CD4-positive, alpha-beta T cell treated with Interleukin-2 at 100 ng/mL for 4 hours (primary cell): ENCODE measurements at places on chromosomes 5 and 9.
A peak's percentile ranks its signal among the peaks of the same experiment; 100 is the strongest.

DNA sequence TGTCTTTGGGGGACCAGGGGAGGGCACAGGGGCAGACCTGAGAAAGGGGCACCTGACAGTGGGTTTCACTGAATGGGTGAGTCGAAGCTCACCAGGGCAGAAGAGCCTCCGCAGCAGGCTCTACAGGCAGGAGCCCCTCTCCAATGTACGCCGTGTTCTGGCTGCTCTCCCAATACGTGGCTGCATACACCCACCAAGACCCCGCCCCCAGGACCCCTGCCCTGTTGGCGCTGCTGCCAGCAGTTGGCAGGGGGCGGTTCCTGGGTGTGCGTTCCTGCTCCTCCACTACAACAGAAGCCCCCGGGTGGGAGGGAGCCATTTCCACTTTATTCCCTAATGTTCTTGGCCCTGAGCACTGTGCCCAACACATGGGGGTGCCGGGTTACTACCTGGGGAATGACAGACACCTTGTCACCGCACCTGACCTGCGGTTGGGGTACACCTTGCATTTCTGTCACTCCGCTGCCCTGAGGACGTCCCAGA lies 30.3 kb downstream of the SARDH start:
- no peak for DNase-seq

DNA sequence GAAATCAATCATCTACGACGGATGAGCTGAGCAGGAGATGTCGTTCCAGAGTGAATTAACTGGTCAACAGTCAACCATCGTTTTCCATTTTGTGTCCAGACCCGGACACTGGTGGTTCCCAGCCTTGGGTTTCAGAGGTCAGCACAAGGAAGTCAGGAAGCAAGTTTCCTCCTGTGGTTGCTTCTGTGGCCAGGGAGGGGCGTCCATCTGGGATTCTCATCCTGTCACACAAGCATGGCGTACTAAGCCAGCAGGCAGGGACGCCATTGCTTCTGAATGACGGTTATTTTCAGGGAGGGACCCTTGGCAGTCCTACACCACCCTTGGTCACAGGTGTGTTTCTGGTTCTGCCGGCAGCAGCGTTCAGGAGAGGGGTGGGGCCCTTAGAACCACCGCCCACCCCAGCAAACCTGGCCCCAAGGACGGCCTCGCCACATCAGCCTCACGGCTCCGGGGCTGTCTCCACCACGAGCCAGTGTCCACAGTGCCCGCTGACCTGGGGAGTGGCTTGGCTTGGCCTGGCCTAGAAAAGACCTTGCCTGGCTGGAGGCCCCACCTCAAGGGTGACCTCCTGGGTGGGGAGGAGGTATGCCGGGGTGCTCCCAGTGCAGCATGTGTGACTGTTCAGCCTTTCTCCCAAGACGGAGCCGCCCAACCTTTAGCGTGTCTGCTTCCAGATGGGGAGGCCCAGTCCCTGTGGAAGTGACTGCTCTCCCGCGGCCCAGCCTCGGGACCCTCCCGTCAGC lies 25.2 kb downstream of the NDUFS6 start:
- DNase-seq, result no peak

DNA sequence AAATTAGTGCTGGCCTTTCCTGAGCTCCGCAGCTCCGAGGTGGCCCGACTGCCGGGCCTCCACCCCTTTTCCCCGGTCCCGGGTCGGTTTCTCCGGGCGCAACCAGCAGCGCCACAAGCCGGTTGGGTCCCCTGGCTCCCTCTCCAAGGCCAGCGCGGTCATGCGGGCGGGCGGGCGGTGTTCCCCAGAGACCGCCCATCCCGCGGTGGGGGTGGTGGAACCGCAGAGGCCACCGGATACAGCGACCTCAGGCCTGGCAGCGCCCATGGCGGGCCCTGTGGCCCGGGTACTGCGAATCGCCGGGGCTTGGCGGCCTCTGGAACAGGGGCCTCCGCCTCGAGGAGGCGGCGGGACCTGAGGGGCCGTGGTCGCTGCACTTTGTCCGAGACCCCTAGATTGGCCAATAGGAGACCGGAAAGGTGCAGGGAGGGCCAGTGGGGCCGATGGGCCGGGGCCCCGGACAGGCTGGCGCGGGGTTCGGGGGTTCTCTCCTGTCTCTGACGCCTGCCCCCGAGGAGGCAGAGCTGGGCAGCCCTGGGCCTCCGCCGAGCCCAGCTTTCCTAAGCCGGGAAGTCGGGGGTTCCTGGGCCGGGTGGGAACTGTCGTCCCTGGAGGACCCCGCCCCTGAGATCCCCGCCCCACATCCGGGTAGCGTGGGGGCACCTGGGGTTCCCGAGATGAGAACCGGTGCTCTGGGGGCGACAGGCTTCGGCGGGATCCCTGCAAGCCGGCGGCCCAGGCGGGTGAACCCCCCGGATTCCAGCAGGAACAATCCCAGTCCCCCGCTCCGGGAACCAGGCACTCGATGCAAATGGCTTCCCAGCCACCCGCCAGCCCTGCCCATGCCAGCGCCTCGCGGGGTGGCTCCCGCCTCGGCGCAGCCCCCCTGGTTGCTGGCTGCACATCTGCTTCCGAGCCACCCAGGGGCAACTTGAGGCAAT lies 293.9 kb downstream of the ZSWIM6 start:
- DNase-seq, result peak; percentile 3

DNA sequence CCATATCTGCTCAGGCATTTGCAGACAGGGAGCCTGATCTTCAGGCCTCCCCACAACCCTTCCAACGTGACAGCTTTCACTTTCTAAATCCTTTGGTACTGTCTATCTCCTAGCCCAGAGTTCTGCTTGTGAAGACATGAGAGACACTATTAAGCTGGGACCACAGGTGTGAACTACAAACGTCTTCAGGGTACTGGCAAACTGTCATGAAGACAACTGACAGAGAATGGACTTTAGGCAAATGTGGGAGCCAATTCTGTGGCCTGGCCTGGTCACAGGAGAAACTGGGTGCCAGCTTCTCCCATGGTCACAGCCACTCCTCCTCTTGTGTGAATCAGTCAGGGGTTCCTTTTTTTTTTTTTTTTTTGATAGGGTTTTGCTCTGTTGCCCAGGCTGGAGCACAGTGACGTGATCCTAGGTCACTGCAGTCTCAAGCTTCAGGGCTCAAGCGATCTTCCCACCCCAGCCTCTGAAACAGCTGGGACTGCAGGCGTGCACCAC lies 10.4 kb downstream of the TRIM14 start:
- peak; percentile 62 for DNase-seq

- DNase-seq, result no peak
Observed at GRCh38 chr9:133483611-133484010, 4.7 kb upstream of the SLC2A6 start.

DNA sequence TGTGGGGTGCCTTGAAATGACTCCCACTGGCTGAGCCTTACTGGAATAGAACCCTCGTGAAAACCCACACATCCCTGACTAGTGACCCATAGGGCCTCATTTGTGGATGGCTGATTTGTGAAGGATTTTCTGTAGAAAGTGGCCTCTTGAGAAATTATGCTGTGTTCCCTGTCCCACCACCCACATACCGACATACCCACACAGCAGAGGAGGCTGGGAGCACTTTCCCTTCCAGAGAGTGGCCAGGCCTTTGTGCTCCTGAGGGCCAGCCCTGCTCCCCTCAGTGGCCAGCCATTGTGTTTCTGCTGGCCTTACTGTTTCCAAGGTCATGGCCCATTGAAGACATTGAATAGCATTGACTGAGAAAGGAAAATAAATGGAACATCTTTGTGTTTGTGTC lies 29.6 kb downstream of the IL9 start:
- DNase-seq, result no peak

DNA sequence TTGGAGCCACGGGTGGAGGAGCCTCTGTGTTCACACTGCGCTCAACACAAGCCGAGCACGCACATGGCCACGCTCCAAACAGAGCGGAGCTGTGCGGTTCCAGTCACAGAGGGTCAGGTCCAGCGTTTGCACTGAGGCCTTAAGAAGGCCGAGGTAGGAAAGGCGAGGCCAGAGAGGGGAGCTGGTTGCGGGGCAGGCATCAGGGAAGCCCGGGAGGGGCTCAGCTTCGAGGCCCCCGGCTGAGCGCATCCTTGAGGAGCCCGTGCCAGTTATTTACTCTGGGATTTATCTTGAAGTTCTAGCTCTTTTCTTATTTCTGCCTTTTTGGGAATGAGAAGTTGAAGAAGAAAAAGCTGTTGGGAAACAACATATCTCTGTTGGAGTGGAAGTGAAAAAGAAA lies 140.8 kb downstream of the IRX1 start:
- DNase-seq, result no peak
